Cerebellar nuclear complex (tissue), 1 donor: ENCODE measurements at places on chromosomes 4 and X.

DNA sequence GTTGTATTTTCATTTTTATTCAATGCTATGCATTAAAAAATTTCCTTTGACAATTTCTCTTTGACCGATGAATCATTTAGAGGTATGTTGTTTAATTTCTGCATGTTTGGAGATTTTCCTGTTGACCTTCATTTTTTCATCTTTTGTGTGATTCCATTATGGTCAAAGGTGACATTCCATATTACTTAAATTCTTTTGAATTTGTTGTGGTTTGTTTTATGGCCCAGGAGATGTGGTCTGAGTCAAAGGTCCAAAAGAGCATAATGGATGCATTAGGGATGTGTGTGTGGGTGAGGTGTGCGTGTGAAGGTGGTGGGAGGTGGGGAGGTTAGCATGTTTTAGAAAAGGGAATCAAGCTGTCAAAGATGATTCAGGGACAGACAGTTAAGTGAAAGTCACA, 76.0 kb upstream of the GIMD1 start:
- no peak for DNase-seq

DNA sequence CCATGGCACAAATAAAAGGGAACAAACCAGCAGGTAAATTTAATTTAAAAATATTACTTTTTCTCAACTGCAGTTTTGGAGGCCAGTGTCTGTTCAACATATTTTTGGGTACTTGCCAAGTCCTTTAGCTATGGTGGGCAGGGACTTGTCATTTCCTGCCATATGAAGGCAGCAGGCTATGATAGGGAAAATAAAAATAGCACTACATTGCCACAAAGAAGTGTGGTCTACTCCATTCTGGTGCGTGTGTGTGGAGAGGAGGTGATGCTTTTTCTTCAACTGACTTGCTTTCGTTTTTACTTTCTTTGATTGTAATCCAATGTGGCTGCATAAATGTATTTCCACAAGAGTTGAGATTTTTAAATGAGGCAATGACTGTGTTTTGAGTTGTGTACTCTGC, 17.2 kb downstream of the GPR174 start:
- DNase-seq, result no peak

- no peak for DNase-seq
These were observed 813 bp downstream of the DIAPH2 start for GRCh38 chrX:96685210-96686099.

DNA sequence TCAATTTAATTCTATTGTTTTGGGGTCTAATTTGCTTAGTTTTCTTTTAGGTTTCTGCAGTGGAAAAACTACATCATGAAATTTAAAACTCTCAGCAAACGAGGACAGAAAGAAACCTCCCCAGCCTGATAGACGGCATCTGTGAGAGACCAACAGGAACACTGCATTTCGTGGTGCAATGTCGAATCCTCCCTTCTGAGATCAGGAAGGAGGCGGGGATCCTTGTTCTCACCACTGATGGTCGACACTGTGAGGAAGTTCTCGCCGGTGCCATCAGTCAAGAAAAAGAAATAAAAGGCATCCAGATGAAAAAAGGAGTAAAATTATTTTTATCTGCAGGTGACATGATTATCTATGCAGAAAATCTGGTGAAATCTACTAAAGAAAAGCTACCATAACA, 16.5 kb downstream of the GAK start:
- DNase-seq, result no peak

DNA sequence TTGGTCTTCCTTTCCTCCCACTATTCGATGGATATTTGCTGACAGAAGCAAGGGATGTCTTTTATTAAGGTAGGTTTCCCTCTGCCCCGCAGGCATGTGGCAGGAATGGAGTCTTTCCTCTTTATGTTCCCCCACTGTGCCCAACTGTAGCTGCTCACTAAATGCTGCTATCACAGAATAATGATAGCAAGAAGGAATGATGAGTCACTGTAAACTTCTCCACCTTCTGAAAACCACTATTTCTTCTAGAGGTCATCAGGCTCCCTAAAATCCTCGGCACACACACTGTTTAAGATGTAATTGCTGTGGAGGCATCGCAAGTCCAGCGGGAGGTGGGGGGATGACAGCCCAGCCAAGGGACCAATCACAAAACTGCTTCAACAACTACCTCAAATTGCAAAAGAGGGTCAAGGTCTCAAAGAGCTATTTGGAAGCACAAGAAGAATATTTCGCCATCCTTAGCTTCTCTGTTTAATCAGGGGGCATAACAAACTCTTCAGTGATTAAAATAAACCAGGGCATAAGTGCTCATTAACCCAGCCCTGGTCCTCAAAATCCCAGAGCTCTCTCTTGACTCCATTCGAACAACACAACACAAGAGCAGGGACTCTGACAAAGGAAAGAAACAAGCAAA, 13.9 kb downstream of the QDPR start:
- DNase-seq, result no peak

DNA sequence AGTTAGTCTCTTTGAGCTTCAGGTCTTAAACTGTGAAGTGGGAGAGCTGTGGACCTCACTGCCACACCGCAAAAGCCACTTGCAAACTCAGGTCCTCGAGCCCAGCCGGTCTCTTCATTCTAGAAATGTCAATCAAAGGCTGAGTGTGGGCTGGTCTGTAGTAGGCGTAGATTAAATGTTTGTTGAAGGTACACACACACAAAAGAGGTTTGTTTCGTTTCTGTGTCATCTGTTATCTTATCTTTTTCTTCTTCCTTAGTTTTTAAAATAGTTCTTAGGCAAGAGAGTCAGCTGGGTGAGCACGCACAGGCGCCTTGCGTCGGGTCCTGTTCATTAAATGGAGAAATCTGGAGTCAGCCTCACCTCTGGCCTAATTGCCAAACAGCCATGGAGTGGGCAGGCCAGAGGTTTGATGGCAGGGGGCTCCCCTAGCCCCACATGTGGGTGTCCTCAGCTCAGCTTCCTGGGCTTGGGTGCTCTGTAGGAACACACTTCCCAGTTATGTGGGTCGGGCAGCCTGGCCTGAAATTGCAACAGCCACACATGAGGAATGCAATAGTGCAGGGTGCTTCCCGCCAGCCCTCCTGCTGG, 836 bp upstream of the PSAPL1 start:
- DNase-seq, result no peak

- no peak for DNase-seq
These were observed 323.0 kb downstream of the HNRNPD start for GRCh38 chr4:82050796-82051195.

GRCh38 chr4:88802138-88802537, 104.5 kb upstream of the NAP1L5 start:
- DNase-seq, result no peak

DNA sequence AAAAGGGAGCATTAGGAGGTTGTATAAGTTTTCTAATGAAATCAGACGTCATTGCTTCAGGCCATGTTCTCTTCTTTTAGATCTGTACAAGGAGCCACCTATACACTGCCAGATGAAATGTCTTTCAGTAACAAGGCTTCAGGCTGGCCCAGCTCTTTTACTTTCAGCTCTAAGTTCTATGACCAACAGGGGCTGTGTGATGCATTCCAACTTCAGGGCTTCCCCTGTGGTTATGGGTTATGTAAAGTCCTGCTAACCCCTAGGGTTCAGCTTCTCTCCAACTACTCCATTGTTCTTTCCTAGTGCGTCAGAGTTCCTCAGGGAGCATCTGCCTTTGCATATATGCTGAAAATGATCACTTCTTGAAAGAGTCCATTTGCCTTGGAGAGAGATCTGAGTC, 79.4 kb upstream of the TTC29 start:
- DNase-seq, result no peak

- DNase-seq, result no peak
These were observed 195.8 kb upstream of the RASGEF1B start for GRCh38 chr4:81667539-81667938.

- DNase-seq, result no peak
These were observed 85.7 kb downstream of the QDPR start for GRCh38 chr4:17426222-17426621.

DNA sequence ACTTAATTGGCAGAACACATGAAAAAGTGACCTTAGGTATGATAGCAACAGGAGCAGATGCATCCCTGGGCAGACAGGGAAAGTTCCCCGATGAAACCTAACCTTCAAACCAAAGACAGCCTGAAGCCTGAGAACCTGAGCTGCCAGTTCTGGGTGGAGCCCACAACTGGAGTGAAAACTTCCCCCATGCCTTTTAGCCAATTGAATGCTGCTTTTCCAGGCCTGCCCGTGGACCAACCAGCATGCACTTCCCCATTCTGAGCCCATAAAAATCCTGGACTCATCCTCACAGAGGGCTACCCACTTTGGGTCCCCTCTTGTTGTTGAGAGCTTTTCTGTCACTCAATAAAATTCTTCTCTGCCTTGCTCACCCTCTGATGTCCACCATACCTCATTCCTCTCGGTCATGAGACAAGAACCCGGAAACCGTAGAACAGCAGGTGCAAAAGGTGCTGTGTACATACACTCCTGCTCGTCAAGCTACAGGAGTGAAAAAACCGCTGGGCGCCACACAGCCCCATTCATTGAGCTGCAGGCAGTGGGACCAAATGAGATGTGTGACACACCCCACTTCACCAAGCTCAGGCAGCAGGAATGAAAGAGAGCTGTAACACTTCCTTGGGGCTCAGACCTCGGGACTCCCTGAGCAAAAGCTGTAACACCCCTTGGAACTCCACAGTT, 13.9 kb upstream of the SLC7A11 start:
- no peak for DNase-seq

- no peak for DNase-seq
These were observed 128.3 kb downstream of the MANBA start for GRCh38 chr4:102632241-102633065.

- DNase-seq, result no peak
These were observed 581.9 kb upstream of the PITX2 start for GRCh38 chr4:111204797-111205196.

- DNase-seq, result no peak
These were observed 150.0 kb downstream of the SPRY1 start for GRCh38 chr4:123546573-123547060.

- no peak for DNase-seq
These were observed 142.9 kb upstream of the MBNL3 start for GRCh38 chrX:132631579-132632232.

DNA sequence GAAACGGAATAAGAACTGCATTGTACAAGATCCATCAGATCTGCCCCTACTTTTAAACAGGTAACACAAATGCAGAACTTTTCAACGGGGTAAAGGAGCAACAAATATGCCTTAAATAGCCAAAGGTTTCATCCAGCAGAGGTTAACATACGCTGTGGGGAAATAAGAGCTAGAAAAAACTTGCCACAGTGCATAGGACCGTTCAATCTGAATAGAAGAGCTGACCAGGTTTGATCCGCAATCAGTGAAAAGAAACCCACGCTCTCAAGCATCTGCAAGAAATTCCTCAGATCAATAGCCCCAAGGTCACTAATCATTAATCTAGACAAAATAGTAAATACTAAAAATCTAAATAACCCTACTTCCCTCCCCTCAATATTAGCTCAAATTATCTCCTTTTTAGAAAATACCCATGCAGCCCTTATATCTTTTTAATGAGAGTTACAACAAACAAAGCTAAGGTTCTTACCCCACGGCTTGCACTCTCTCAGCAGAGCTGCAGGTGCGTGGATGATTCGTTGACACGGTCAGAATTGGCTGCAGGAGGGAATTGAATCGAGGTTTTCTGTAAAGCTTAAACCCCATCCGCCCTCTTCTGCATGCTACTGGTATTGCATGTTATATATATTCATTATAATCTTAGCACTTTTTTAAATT, at the start of gene TLR10:
TLR10 (minus strand) TSS at position 539 of the 657 bp plus-strand sequence. CDS start 7,400 bp downstream, outside the sequence.
- DNase-seq, result no peak

DNA sequence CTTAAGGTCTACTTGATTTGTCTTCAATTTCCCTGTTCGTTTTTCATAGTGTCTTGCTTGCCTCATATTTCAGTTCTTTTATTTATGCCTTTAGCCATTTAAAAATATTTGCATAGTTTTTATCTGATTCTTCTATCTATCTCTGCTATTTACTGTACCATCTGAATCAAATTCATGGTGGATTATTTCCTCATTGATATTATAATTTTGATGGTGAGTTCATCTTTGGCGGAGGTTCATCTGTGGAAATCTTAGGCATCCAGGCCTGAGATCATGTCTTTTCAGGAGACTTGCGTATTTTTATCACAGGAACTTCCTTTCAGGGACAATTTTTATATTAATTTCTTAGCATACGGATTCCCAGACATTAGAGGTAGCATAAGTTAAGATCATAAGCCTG, 275.2 kb downstream of the STPG2 start:
- DNase-seq, result no peak

- DNase-seq, result no peak
These were observed 43.5 kb downstream of the PRKX start for GRCh38 chrX:3669841-3670475.

DNA sequence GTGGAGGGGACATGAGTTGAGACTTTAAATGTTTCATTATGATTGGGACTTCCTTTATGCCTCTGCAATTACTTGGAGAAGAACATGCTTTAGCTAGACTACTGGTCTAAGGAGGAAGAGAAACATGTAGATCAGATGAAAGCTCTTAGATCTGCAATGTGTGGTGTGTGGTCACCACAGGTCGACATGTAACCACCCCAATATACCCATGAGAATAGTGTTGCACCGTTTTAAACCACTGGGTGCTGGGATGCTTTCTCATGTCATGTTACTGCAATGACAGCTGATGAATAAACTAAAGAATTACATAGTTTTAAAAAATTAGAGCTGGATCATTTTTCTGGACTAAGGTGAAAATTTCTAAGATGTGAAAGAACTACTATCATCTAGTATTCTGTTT, 1039.7 kb downstream of the RAPGEF2 start:
- no peak for DNase-seq

DNA sequence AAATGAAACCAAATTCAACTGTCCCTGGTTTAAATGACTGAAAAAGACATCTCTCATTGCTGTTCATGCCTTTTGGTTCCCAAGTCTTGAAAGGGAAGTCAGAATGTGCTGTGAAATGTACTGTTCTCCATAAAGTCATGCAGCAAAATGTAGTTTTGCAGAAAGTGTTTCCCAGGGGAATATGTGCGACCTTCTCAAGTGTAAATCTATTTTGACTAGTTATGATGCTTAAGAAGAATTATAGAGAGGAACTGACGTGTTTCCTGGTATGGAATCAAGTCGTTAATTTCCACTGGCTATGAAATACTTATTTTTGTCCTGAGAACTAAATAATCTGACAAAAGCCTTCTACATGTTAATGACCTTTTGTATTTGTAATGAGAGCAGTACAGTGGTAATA, 223.1 kb downstream of the CLCN4 start:
- DNase-seq, result no peak

DNA sequence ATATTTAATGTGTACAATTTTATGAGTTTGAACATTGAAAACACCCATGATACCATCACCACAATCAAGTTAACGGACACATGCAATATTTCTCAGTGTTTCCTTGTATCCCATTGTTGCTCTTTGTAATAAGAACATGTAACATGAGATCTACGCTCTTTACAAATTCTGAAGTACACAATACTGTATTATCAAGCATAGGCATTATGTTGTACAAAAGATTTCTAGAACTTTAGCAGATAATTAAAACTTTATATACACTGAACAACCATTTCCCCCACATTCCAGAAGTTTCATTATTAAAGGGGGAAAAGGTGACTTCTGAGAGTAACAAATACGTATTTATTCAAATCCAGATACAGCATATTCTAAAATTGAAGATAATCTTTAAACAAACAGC, 114.5 kb downstream of the SLC10A7 start:
- no peak for DNase-seq
